Lung (tissue), 17 donors: ENCODE measurements at places on chromosomes 7 and 10. TPM values are rescaled to one million over a fixed set of nuclear protein-coding genes. Genes with fewer than 3 reads are reported as not detected.

DNA sequence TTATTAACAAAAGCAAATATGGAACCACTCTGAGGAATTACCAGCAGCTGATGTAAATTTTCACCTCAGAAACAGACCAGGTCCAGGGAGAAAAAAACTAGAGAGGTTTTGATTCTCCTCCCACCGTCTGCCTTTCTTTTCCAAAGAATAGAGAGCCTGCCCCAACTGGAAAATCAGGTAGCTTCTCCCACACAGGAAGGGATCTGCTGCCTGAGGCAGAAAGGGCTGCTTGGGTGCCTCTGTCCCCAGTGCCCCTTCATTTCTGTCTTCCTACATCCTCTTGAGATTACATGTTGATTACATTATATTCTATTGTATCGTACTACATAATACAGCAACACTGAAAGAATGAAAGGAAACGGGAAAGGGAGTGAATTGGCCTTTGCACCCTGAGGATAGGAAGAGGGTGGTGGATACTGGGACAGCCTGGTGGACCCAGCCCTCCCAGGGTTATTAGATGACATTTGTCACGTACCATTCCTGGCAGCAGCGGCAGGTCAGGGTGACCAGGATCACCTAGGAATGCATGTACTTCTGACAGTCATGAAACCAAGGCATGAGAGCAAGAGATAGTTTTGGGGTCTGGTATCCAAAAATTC, 8.9 kb downstream of the ST8SIA6 start:
- peak; percentile 22 for DNase-seq

DNA sequence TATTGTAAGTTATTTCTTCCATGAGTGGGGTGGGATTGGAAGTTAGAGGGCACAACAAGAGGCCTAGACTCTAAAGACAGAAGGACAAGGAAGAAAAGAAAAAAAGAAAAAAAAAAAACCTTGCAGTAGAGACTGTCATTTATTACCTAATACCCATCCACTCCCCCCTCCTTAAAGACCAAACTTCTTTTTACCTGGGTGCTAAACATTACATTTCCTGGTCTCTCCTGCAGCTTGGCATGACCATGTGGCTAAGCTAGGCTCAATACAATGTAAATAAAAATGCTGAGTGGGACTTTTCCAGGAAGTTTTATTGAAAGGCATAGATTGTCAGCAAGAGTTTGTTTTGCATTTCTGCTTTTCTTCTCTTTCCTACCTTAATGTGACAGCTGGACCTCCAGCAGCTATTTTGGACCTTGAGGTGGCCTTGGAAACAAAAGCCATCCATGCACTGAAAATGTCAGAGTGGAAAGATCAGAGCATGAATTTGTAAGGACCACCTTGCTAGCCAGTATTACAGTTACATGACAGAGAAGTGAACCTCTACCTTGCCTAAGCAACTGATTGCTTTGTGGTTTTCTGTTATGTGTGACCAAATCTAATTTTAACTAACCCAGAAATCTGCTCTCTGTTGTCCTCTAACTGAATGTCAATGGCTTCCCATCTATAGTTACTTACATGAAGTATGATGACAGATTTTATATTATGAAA, 81.3 kb upstream of the SFMBT2 start:
- DNase-seq = no peak

Gene NCF1
- polyA plus RNA-seq = 91.9 TPM

Gene RPA3
- polyA plus RNA-seq = 23.1 TPM

GRCh38 chr10:23399701-23400144, 39.2 kb upstream of the OTUD1 start:
- no peak for DNase-seq

Gene ADGRA1
- polyA plus RNA-seq = 0.18 TPM
